Activated T-cell treated with anti-CD3 and anti-CD28 coated beads, Interleukin-2, amount 50 U/mL, for 24 hours (primary cell): ENCODE measurements at places on chromosomes 16 and 17.

GRCh38 chr17:49944273-49944870 is 24.6 kb upstream of the DLX4 start:
- no peak for DNase-seq

DNA sequence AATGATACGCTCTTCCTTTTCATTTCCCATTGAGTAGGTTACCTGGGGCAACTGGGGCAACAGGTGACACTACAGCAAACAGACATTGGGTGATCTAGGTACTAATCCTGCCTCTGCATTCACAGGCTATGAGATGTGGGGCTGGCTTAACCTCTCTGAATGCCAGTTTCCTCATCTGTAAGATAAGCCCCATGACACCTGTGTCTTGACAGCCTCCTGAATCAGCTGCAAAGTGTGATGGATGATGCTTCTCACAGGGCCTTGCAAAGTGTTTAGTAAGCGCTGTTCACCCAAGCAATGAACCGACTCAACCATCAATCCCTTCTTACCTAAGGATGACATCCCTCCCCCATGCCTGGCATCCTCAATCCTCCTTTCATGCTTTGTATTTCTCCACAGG is 322.8 kb downstream of the XYLT1 start:
- no peak for DNase-seq

- DNase-seq = no peak
These were observed 71.0 kb downstream of the RBBP6 start for GRCh38 chr16:24610416-24610755.

DNA sequence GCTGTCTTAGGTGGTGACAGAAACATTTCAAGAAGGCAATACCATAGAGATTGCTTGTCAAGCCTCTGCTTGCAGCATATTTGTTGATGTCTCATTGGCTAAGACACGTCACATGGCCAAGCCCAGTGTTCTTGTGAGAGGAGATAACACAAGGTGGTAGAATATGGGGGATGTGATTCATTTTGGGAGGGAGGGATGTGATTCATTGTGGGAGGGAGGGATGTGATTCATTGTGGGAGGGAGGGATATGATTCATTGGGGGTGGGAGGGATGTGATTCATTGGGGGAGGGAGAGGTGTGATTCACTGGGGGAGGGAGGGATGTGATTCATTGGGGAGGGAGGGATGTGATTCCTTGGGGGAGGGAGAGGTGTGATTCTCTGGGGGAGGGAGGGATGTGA is 470.5 kb upstream of the SALL1 start:
- no peak for DNase-seq

DNA sequence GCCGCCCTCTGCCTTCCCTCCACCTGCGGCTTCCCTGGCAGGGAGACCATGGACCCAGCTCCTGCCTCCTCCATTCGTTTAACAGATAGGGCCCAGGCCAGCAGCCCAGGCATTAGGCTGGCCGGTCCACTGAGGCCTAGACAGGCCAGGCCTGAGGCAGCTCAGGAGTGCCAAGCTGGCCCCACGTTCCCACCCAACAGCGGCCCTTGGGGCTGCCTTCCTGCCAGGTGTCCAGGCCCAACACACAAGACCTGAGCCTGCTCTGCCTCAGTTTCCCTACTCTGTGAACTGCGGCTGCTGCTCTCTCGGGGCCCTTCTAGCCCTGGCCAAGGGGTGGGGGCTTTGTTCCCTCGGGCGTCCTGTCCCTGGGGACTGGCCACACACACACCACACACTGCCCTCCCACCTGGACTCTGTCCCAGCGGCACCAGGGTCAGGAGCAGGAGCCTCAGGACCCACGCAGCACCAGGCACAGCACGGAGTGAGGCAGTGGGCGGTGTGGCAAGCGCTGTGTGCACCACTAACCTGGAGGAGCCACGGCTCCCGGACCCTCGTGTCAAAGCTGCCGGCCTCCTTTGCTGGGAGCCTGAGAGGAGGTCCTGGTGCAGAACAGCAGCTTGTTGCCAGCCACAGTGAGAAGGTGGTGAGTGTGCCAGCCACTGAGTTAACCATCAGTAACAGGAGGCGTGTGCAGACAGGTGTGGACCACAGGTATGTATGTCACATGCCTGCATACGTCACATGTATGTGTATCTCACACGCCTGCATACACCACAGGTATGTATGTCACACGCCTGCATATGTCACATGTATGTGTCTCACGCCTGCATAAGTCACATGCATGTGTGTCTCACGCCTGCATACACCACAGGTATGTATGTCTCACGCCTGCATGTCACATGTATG is 14.6 kb upstream of the CDH15 start:
- DNase-seq = no peak

GRCh38 chr16:50067290-50067853 is 1.6 kb downstream of the HEATR3 start:
- DNase-seq = peak; percentile 37

GRCh38 chr17:47701608-47702007 is 7.6 kb downstream of the TBKBP1 start:
- no peak for DNase-seq

DNA sequence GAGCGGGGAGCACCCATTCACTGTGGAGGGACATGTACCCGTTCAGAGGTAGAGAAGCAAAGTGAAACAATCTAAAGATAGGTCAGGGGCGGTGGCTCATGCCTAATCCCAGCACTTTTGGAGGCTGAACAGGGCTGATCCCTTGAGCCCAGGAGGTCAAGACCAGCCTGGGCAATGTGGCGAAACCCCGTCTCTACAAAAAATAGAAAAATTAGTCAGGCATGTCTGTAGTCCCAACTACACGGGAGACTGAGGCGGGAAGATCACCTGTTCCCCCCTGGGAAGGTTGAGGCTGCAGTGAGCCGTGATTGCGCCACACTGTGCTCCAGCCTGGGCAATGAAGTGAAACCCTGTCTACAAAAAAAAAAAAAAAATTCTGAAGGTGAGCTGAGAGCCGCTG is 21.7 kb downstream of the MYL4 start:
- DNase-seq = no peak

DNA sequence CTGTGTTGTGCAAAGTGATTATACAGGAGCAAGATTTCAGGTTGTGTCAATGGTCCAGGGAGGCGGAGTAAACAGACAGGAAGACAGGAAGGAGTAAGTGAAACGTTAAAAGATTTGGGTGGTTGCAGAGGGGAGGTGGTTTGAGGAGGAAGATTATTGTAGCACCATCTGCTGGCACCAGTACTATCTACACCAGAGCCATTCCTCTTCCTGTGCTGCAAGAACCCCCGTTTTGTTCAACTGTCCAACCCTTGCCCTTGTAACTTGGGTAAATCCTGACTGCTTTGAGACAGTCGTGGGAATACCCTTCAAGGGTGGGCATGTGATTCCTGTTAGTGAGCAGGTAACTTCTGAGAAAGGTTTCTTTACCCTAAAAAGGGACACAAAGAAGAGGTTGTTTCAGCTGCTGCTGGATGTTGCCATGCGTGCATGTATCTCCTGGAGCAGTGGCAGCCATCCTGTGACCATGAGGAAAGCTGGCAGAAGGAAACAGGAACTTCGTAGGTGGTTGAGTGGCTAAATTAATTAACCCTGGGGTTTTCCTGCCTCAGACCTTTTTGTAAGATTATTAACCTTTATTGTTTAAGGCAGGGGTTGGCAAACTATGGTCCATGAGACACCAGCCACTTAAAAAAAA is 124.1 kb downstream of the PRKCA start:
- no peak for DNase-seq

- no peak for DNase-seq
These were observed 628 bp upstream of the BLMH start for GRCh38 chr17:30292286-30292858.

DNA sequence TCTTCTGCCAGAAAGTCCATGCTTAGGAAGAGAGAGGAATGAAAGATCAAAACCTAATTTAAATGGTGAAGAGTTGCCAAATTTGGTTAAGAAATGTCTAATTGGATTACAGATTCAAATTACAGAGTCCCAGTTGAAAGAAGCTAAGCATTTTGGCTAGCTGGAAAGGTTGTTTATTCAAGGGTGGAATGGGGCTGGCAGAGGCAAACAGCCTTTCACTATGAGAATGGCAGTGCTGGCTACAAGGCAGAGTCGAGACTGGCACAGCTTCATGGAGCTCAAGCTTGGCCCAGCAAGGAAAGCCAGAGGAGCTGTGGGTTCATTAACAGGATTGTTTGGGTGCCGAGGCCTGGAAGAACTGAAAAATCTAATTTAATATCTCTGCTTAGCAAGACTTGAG is 13.6 kb downstream of the MAP3K3 start:
- DNase-seq = no peak

GRCh38 chr17:3698139-3698538 is 2.2 kb upstream of the P2RX5 start:
- DNase-seq = no peak

- DNase-seq = no peak
These were observed 161.0 kb downstream of the FTO start for GRCh38 chr16:53864819-53865493.

DNA sequence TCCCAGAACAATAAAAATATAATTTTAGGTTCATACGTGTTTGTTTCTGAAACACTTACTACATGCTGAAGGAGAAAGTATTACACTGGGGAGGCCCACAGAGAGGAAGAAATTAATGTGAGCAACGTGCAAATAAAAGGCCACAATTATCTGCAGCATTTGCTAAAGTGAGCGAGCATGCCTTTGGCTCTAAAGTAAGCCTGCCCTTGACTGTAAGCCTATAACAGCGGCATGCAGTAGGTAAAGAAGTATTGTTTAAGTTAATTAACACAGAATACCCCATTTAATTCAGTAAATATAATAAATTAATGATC is 13.2 kb upstream of the COTL1 start:
- DNase-seq = no peak

DNA sequence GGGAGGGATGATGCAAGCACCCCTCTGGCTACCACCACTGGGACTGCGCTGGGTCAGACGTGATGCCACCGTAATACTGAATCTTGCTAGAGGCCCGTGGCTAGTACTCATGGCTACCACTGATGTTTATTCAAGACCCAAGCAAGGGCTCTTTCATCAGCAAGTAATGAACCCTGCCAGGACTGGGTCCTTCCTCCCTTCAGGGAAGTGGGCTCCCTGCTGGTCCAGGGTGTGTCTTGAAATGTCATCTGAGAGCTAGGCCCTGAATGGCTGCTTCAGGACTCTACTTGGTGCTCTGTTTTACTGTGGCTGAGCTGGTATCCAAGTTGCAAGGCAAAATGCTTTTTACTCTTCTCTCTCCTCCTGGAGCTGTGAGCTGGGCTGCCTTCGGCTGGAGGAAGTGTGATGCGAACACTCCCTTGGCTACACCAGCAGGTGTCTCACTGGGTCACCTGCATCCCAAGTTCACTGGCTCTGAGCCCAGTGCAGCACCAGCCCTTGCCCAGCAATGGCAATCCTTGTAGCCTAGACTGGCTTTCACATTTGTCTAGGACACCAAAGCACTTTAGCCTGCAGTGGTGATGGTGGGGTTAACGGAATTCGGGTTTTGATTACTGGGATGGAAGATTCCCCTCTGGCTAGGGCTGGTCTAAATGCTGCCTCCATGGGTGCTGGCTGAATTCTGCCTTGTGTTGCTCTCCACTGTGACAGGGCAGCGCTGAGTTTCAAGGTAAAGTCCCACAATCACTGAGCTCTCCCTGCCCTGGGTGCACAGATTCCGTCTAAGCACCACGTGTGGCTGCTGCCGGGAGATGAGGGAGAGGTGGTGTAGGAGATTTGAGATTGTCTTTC is 98.6 kb downstream of the USP22 start:
- no peak for DNase-seq

GRCh38 chr16:88458039-88458772 is 5.1 kb downstream of the ZFPM1 start:
- no peak for DNase-seq

DNA sequence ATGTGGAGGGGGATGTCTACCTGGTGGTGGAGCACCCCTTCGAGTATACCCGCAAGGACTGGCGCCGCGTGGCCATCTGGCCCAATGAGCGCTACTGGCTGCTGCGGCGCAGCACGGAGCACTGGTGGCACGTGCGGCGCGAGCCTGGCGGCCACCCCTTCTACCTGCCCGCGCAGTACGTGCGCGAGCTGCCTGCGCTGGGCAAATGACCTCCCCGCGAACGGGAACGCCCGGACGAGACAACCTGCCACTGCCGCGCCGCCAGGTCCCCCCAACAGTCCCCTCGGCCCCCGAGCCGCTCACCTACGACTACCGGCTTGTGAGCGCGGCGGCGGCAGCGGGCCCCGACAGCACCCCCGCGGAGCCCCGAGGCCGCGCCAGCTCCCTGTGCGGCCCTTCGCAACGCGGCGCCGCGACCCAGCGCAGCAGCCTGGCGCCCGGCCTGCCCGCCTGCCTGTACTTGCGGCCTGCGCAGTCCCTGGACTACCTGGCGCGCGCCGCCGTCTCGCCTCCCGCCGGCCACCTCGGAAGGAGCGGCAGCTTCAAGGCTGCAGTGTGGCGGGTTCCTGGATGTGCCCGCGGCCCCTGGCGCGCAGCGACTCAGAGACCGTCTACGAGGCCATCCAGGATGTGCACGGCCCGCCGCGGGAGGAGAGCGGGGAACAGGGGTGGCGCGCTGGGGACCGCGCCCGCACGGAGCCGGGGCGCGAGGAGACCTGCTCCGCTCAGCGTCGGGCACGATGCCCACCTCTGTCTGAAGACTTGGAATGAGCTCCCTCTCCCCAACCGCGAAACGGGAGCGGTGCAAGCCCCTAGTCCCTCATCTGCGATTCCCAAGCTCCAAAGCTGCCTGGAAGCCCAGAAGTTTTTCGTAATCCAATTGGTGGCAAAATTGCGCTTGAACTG is 48.7 kb upstream of the AMZ2 start:
- peak; percentile 72 for DNase-seq

- DNase-seq = peak; percentile 76
These were observed 2.1 kb downstream of the GSE1 start for GRCh38 chr16:85615014-85615851.

- DNase-seq = no peak
These were observed 3.5 kb upstream of the ARHGAP27 start for GRCh38 chr17:45436161-45436560.

DNA sequence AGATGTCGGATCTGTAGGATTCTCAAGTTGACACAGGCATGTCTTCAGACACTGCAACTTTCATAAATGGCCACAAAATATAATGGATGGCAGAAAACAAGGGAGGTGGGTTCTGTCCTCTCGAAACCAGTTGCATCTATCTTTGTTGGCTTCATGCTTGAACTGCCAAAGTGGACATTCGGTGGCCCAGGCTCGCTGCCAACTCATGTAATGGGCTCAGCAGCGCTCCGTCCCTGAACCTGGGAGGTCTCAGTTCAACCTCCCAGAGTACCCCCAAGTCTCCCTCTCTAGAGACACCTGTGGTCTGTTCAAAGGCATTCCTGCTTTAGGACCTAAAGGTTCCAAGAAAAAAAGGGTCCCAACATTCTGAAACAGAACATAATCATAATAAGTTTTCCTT is 71.9 kb downstream of the NXN start:
- no peak for DNase-seq

GRCh38 chr16:68236137-68236825 is 354 bp upstream of the ESRP2 start:
- peak; percentile 71 for DNase-seq
